ENCODE measurements at places on chromosomes 7 and 10. TPM values are rescaled to one million over a fixed set of nuclear protein-coding genes. Genes with fewer than 3 reads are reported as not detected.

CDHR1 gene
- 0.45 TPM for total RNA-seq

UCN3 gene
- total RNA-seq, result not detected

CFAP43 gene
- 0.18 TPM for total RNA-seq

MEOX2 gene
- total RNA-seq, result not detected

CLRN3 gene
- total RNA-seq, result not detected

CRHR2 gene
- total RNA-seq, result not detected

KCP gene
- 0.33 TPM for total RNA-seq

SPDYE2B gene
- total RNA-seq, result 0.15 TPM

- peaks cover 4% of the 10 kb centered on the region for H3K27me3 ChIP-seq
- H3K4me1 ChIP-seq, result no peaks in the 10 kb centered on the region
- no peaks in the 10 kb centered on the region for H3K36me3 ChIP-seq
- H3K27ac ChIP-seq, result no peak overlapping the region
Measured at GRCh38 chr7:3722396-3722922, 421.4 kb downstream of the SDK1 start.

DNA sequence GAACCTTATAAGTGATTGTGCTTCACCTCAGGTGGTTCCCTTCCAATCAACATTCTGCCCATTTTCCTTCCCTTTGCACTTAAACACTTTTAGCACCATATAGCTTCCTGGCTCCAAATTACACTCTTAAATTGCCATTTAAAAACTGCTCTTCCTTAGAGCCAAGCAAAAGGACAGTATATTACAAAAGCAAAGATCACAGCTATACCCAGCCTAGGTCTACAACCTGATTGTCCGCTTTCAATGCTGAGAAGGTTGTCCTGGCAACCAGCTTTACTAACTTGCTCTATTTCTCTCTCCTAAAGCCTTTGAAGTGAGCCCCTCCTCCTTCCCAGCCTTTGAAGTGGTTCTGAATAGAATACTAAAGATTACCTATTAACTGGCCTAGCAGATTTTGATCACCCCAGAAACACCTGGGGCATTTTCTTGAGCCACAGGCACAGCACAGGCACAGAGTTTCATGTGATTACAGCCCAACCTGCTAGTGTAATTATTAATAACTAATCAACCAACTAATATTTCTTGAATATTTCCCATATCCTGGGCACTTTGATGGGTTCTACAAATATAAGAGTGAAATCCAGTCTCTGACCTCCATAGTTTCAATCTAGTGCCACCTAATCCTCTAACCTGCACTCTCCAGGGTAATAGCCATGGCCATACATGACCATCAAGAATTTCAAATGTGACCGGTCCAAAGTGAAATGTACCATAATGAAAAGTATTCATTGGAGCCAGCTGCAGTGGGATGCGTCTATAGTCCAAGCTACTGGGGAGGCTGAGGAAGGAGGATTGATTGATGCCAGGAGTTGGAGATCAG, 63.6 kb upstream of the TRIM24 start:
- H3K27me3 ChIP-seq, result no peaks in the 10 kb centered on the region
- H3K4me1 ChIP-seq, result no peaks in the 10 kb centered on the region
- no peak overlapping the region for H3K4me3 ChIP-seq
- no peaks in the 10 kb centered on the region for H3K36me3 ChIP-seq
- no peak overlapping the region for H3K27ac ChIP-seq
- no peak for DNase-seq

GRCh38 chr7:158837790-158838637, 8.7 kb upstream of the ESYT2 start:
- DNase-seq, result no peak
- H3K27me3 ChIP-seq, result no peaks in the 10 kb centered on the region
- peaks cover 12% of the 10 kb centered on the region for H3K4me1 ChIP-seq
- no peak overlapping the region for H3K4me3 ChIP-seq
- H3K27ac ChIP-seq, result no peak overlapping the region

DNA sequence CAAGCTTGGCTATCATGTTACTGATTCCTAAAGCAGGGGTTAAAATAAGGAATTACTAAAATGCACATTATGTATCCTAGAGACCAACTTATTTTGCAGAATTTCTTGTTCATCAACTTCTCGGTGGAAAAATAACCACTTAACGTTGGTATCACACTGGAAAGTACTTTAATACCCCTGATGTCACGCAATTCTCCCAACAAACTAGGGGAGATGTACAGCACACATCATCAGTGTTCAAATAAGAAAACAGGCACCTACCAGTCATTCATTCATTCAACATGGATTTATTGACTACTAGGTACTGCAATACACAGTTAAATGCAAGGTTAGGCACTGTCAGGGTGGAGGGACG, 648 bp downstream of the HUS1 start:
- no peaks in the 10 kb centered on the region for H3K27me3 ChIP-seq
- H3K4me1 ChIP-seq, result peaks cover 26% of the 10 kb centered on the region
- DNase-seq, result no peak
- peak overlapping the region; percentile 97 for H3K27ac ChIP-seq

DNA sequence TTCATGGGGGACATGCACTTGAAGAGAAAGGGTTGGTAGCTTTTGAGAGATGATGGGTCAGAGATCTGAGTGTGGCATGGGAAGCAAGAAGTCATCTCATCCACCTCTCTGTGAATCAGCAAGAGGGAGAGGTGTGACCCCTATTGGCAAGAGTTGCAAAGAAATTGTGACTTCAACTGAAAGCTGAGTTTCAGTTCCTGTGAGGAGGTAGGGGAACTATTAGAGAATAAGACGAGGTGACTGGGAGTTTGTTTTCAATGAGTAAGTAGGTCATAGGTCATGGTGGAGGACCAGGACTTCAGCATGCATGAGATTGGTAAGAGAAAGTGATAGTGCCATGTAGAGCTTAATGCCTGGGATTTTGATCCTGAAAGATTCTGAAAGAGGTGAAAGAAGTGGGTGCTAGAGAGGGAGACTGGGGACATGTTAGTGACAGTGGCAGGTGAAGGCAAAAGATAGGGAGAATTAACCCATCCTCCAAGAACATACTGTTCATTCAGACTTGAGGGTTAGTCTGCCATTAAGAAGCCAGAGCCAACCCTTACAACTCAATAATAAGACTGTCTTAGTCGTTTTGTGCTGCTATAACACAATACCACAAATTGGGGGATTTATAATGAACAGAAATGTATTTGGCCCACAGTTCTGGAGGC, 75.5 kb upstream of the CAPZA2 start:
- no peaks in the 10 kb centered on the region for H3K36me3 ChIP-seq
- DNase-seq, result no peak
- no peaks in the 10 kb centered on the region for H3K4me1 ChIP-seq
- no peak overlapping the region for H3K27ac ChIP-seq

DNA sequence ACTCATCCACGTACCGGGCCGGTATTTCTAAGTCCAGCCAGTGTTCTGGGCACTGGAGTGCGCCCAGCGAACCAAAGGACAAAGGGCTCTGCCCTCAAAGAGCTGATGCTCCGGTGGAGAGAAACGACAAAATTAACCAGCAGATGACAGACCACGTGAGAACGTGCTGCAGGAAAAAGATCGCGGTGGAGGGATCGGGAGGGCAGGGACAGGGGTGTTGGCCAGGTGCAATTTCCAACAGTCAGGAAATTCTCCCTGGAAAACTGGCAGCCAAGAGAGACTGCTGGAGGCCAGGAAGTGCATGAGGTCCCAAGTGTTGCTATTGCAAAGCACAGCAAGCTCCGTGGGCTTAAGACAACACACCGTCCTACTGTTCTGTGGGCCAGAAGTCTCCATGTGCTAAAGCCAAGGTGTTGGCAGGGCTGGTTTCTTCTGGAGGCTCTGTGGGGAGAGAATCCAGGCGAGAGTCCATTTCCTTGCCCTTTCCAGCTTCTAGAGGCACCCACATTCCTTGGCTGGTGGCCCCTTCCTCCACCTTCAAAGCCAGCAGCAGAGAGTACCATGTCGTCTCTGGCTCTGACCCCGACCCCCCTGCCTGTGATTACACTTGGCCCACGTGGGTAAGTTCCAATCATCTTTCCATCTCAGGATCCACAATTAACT, 21.3 kb upstream of the AMZ1 start:
- H3K27me3 ChIP-seq, result peaks cover 23% of the 10 kb centered on the region
- DNase-seq, result no peak
- H3K27ac ChIP-seq, result no peak overlapping the region
- peaks cover 8% of the 10 kb centered on the region for H3K4me1 ChIP-seq

DNA sequence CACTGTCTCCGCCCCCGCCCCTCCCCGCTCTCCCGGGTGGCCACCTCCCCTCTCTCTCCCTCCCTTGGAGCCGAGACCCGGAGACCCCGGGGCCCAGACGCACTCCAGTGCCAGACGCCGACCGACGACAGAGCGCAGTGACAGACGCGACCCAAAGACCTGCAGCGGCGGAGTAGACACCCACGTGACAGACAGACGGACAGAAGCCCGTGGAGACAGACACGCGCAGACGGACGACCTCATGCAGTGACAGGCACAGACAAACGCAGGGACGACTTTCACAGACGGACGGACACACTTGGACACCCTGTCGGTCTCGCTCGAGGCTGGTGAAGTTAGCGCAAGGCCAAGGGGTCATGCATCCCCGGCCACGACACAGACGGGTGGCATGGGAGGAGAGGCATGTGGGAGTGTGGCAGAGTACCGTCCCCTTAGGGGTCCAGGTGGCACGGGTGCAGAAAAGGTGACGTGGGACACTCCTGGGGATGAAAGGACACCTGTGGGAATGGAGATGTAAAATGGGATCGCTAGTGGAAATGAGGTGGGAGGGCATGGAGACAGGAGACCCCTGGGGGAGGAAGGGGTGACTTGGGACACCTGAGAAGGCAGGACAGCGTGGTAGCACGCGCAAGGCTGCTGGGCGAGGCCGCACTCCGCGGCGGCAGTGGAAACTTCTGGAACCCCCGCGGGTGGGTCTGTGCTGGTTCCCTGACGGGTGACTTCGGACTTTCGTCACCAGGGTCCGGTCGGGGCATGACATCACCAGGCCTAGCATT, 456 bp upstream of the ACHE start:
- DNase-seq, result no peak
- no peaks in the 10 kb centered on the region for H3K36me3 ChIP-seq
- H3K27me3 ChIP-seq, result peaks cover 58% of the 10 kb centered on the region
- H3K4me1 ChIP-seq, result peaks cover 20% of the 10 kb centered on the region
- no peak overlapping the region for H3K27ac ChIP-seq

DNA sequence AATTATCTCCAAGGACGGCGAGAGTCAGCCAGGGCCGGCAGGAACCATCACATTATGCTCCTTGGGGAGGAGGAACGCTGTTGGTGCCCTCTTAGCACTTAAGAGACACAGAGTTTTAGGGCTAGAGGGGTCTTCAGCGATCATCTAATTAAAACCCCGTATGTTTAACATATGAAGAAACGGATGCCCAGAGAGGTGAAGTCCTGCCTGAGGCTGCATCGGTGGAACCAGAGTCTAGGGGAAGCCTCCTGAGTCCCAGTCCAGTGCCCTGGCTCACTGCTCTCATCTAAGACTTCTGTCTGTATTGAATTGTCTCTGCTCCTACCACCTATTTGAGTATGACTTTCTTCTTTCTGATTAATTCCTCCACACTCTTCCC, 688 bp upstream of the ABCB4 start:
- DNase-seq, result no peak
- H3K4me3 ChIP-seq, result no peak overlapping the region
- H3K27ac ChIP-seq, result no peak overlapping the region
- peaks cover 8% of the 10 kb centered on the region for H3K4me1 ChIP-seq
- no peaks in the 10 kb centered on the region for H3K36me3 ChIP-seq

DNA sequence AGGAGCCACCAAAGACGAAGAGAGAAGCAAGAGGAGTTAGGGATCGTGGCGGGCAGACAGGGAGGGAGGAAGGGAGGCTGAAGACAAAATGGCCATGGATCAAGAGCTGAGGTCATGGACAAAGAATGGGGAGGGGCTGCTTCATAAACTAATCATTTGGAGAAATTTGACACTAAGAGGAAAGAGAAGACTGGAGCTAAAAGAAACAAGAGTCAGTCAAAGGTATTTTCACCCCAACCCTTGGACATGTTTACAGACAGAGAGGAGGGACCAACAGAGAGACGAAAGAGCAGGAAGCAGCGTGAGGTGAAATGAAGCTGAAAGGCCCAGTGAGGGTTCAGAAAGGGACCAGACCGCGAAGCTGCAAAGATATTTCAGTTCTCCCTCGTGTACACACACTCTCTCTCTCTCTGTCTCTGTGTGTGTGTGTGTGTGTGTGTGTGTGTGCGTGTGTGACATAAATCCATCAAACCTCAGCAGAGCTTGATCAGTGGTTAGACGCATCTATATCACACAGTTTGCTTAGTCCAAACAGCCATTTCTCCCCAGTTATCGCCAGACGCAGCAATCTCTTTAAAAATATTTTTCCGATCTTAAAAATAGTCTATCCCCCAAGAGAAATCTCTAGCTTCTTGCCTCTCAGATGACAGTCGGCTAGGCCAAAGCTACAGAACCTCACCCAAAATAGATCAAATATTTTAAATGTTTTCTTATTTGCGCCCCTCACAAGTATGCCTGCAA, 12.5 kb upstream of the CALD1 start:
- H3K27ac ChIP-seq, result no peak overlapping the region
- H3K27me3 ChIP-seq, result peaks cover 7% of the 10 kb centered on the region
- no peak for DNase-seq
- H3K36me3 ChIP-seq, result no peaks in the 10 kb centered on the region

DNA sequence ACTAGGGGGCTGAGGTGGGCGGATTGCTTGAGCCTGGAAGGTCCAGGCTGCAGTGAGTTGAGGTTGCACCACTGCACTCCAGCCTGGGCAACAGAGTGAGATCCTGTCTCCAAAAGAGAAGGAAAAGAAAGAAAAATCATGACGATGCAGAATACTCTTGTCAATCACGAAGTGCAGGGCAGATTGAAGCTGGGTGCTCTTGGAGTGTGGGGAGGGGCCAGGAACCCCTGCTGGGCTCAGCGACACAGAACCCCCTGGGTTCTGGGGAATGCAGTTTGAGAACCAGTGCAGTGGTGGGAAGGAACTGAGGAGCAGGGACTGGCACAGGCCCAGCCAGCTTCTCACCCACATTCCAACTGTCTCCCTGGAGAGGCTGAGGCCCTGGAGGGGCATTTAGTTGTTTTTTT, 10.8 kb upstream of the INTS1 start:
- H3K36me3 ChIP-seq, result no peaks in the 10 kb centered on the region
- H3K27me3 ChIP-seq, result no peaks in the 10 kb centered on the region
- DNase-seq, result no peak
- peaks cover 15% of the 10 kb centered on the region for H3K4me1 ChIP-seq
